ENCODE measurements at places on chromosomes 4 and X. TPM values are rescaled to one million over a fixed set of nuclear protein-coding genes. Genes with fewer than 3 reads are reported as not detected.

- DNase-seq = no peak
Measured at GRCh38 chr4:101236097-101236496, 111.2 kb downstream of the PPP3CA start.

GRCh38 chrX:106912864-106913263, 7.3 kb upstream of the CLDN2 start:
- no peak for DNase-seq

- no peak for DNase-seq
Measured at GRCh38 chr4:11954093-11954492, 525.4 kb upstream of the HS3ST1 start.

Gene STATH
- total RNA-seq = not detected

Gene IL13RA2
- 0.85 TPM for total RNA-seq

Gene HDX
- total RNA-seq = 3.4 TPM

DNA sequence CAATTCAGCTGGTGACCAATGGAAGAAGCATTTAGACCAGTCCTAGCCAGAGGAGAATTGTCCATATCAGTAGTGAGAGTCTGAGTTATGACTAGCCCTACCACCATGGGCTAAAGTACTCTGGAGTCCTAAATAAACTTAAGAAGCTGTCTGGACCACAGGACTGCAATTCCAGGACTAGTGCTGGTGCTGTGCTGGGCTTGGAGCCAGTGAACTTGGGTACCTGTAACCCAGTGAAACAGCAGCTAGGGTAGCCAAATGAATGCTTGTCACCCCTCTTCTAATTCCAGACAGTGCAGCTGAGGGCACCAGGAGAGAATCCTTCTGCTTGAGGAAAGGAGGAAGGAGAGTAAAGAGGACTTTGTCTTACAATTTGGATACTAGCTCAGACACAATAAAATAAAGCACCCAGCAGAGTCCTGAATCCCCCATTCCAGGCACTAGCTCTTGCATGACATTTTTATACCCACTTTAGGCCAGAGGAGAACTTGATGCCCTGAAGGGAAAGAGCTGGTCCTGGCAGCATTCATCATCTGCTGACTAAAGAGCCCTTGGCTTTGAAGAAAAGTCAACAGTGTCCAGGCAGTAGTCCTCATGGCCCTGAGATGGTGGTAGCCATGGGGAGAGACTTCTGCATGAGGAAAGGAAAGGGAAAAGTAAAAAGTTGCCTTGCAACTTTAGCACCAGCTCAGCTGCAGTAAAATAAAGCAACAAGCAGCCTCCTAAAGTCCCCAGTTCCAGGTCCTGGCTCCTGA, 2675.7 kb downstream of the PCDH7 start:
- no peak for DNase-seq

Gene CSAG1
- not detected for total RNA-seq

Gene SORCS2
- total RNA-seq = 0.04 TPM

DNA sequence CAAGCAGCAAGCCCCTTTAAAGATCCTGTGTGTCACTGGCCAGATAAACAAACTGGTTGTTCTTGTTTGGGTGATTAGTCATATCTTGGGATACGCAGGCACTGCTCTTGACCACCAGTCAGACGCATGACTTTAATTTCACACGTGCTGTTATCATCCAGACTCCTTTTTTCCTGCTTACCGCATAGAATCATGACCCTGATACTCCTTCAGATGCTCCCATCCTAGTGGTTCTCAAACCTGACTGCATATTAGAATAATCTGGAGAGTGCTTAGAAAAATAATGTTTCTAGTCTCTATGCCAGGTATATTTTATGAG, 78.8 kb downstream of the CLDN22 start:
- peak; percentile 77 for DNase-seq

- DNase-seq = peak; percentile 53
Measured at GRCh38 chr4:140108713-140109230, 45.2 kb downstream of the MAML3 start.

Gene HPGDS
- not detected for total RNA-seq

DNA sequence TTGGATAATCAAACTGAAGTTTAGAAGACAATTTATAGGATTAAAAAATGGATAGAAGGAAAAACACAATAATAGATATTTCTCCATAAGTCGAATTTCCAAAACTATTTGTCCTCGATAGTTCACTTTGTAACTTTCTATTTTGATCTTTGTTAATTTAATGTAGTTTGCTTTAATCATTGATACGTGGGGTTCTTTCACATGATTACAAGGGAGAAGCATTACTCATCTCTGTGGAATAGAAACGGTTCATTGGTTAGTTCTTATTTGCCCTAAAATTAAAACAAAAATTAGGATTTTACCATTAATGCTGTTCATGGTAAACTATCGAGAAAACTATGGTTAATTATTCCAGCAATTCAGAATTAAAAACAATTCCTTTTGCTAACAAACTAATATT, 2.1 kb downstream of the TET2 start:
- DNase-seq = no peak

- DNase-seq = peak; percentile 66
Measured at GRCh38 chrX:14027511-14028019, 2.1 kb downstream of the GEMIN8 start.

Gene EDA
- total RNA-seq = 1.1 TPM

DNA sequence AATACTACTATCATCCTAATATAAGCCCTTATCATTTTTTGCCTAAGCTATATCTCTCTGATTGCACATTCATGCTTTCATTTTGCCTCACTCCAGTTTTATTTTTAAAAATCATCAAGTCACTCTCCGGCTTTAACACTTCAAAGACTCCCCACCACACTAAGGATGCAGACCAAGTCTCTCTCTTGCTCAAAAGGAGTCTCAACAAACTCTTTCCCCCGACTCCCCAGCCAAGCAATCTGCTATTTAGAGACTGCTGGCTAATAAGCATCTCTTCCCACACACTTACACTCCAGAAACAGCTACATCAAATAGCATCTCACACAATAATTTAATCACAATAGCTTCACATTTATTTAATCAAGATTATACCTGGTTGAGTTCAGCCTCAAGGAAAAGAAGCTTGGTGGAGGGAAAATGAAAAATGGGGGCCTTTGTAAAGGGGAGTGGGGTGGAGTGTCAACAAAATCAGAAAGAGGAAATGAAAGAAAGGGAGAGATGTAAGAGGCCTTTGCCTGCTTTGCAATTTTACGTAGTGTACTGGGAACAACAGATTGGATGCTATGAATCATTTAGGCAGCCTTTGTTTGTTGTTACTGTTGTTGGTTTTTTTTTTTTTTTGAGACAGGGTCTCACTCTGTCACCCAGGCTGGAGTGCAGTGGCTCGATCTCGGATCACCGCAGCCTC, 104.1 kb upstream of the MCF2 start:
- no peak for DNase-seq

Gene USP26
- total RNA-seq = not detected

Gene PDGFRA
- total RNA-seq = 0.07 TPM

DNA sequence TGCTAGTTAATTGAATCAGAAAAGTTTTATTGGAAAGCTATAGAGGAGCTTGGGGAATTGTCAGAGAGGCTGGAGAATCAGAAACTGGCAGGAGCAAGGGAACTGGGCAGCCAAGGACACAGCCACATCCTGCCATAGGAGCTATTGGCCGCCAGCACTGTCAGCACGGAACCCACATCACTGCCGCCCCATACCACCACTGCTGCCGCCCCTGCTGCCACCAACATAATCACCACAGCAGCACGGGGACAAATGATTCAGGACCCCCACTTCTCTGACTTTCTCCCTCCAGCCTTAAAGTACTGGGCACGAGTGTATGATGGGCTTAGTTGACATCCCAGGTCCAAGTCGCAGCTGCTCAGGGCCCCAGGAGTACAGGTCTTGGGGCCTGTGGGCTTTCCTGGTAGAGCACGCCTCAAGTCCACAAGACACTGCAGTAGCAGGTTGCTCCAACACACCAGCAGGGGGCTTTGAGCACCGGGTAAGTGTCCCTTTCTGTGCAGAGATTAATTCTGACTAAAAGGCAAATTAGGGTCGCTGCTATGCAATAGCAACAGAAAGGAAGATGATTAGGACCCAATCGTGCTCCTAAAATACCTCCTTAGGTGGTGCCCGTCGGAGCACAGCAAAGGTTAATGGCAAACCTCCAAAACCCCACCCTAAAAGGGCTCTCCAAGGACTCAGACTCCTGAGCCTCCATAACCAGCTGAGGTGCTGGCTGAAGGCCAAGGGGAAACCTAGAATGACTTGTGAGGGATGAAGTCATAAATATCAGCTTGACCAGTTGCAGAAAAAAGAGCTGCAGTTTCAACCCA, 6.9 kb downstream of the PJA1 start:
- DNase-seq = peak; percentile 56

All from foreskin keratinocyte (primary cell).